ENCODE measurements at places on chromosomes 6 and 20.

GRCh38 chr6:147159536-147160374 lies 44.5 kb upstream of the STXBP5 start:
- no peak for DNase-seq

DNA sequence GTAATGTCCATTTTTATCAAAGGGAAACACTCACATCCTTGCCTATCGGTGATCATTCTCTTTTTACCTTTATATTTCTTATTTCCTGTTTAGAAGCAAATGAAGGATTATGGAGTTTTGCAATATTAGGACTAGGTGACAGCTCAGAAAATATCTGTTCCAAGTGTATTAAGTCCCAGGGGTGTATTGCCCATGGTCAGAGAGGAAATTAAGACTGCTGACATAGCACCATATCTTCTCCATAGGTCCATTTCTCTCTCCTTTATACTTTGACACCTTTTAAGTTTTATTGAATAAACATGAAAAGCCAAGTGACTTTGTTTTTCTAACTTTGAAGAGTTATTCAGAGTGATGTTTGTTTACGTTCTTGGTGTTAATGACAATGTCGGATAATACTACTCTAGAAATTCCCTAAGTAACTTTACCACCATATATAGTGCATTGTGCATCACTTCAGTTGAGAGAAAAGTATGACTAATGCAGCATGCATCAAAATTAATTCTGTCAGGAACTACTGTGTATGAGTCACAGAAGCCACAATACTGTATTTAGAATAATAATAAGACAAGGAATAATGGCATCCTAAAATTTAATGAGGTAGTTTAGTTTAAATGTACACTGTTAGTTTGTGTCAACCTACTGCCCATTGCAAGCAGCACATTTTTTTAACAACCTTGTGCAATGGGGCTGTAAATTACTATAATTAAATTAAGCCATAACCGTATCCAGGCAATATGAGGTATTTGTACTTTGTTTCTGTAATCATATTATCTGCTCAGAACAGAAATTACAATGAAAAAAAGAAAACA lies 474.4 kb upstream of the RNF217 start:
- no peak for DNase-seq

- DNase-seq, result peak; percentile 54
Measured at GRCh38 chr20:62133864-62134263, 9.3 kb downstream of the PSMA7 start.

DNA sequence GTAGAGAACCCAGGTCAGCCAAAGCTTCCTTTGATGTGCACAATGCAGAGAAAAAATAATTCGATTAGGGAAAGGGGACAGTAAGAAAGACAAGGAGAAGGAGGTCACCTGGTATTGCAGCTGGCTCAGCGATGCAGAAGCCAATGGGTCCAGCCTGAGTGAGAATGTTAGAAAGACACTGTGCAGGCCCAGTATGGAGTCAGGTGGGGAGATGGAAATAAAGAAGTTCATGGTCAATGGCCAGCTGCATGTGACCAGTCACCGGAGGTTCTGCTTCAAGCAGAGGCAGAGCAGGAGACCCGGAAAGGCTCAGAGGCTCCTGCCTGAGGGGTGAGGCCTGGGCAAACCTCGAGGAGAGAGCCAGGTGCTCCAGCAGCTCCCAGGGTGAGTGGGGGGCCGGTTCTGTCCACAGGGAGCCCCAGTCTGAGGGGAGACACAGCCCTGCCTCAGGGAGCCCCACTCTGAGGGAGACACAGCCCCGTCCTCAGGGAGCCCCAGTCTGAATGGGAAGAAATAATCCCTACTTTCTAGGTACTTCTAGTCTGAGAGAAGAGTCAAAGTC lies 51.3 kb downstream of the LRFN2 start:
- no peak for DNase-seq

GRCh38 chr6:39889229-39889628 lies 45.0 kb downstream of the MOCS1 start:
- no peak for DNase-seq

DNA sequence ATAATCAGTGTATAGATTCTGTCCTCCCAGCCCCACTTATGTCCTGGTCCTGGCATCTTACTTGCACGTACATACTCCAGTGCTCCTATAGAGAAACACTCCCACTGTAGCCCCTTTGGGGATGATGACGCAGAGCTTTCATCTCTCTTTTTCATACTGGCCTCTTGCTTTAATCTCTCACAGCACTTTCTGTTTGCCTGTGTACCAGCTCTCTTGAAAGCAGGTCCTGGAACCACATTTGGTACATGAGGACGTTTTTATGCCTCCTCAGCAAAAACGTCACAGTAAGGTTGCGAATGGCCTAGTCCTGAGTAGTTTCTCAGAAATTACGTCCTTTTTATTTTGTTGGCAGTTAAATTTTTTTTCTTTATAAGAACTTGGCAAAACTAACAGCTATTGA lies 10.8 kb downstream of the L3MBTL3 start:
- no peak for DNase-seq

GRCh38 chr6:40894962-40895799 lies 143.8 kb downstream of the UNC5CL start:
- DNase-seq, result no peak

- peak; percentile 7 for DNase-seq
Measured at GRCh38 chr6:5403609-5404008, 142.3 kb downstream of the FARS2 start.

GRCh38 chr6:11209369-11209768 lies 23.1 kb downstream of the NEDD9 start:
- DNase-seq, result no peak

- no peak for DNase-seq
Measured at GRCh38 chr20:18835466-18836256, 22.1 kb downstream of the SCP2D1 start.

GRCh38 chr6:27684264-27685211 lies 211.6 kb upstream of the ZNF184 start:
- peak; percentile 94 for DNase-seq
